ENCODE measurements at places on chromosomes 11 and 22.

DNA sequence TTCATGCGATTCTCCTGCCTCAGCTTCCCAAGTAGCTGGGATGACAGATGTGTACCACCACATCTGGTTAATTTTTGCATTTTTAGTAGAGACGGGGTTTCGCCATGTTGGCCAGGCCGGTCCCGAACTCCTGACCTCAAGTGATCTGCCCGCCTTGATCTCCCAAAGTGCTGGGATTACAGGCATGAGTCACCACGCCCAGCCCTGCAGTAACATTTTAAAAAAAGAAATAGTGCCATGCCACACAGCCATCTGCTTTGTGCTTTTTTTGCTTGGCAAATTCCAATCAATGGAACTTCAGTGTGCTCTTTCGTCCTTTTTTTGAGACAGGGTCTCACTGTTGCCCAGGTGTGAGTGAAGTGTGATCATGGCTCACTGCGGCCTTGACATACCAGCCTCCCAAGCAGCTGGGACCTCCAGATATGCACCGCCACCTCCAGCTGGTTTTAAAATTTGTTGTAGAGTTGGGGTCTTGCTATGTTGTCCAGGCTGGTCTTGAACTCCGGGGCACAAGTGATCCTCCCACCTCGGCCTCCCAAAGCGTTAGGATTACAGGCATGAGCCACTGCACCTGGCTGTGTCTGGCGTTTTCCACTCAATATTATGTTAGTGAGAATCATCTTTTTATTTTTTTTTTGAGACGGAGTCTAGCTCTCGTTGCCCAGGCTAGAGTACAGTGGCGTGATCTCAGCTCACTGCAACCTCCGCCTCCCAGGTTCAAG, 1.8 kb upstream of the CHADL start:
- DNase-seq, result no peak

DNA sequence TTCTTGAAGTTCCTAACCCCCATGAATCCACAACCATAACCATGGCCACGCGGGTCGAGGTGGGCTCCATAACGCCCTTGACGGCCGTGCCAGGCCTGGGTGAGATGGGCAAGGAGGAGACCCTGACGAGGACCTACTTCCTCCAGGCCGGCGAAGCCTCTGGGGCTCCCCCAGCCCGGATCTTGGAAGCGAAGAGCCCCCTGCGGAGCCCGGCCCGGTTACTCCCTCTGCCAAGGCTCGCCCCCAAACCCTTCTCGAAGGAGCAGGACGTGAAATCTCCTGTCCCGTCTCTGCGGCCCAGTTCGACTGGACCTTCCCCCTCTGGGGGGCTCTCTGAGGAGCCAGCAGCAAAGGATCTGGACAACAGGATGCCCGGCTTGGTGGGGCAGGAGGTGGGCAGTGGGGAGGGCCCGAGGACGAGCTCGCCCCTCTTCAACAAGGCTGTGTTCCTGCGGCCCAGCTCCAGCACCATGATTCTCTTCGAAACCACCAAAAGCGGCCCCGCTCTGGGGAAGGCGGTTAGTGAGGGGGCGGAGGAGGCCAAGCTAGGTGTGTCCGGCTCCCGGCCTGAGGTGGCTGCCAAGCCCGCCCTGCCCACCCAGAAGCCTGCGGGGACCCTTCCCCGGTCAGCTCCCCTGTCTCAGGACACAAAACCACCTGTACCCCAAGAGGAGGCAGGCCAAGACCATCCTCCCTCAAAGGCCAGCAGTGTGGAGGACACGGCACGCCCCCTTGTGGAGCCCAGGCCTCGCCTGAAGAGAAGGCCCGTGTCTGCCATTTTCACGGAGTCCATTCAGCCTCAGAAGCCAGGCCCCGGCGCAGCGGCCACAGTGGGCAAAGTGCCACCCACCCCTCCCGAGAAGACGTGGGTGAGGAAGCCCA, 75.7 kb downstream of the KIAA1671 start:
- peak; percentile 41 for DNase-seq

GRCh38 chr11:117627259-117627658, 169.8 kb downstream of the DSCAML1 start:
- no peak for DNase-seq

DNA sequence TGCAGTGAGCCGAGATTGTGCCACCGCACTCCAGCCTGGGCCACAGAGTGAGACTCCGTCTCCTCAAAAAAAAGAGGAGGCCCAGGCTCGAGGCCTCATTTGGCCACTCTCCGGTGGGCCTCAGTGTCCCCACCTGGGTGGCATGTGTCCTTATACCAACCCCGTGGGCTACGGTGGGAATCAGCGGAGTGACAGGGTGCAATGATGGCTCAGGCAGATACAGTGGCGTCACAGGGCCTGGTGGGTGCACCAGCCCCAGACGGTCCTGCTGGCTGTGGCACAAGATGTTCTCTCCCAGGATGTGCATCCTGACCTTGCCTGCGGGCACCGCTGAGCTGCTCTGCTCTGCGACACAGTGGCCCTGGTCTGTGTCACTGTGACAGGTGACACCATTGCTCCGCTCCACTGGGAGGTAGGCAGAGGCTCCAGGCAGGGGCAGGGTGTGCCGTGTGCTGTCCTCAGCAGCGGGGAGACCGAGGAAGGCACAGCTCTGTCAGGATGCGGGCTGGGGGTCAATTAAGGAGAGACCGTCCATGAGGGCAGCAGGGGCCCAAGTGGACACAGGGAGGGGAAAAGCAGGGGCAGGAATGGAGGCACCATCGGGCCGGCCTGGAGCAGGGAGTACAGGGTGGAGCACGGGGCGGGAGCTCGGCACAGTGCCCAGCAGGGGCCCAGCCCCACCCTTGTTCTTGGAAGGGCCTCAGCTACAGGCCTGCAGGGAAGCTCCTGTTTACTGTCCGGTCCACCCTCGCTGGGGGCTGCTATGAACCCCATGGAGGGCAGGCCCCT, 21.7 kb upstream of the TH start:
- DNase-seq, result no peak

GRCh38 chr11:114061048-114061680, 1.7 kb downstream of the ZBTB16 start:
- DNase-seq, result no peak

DNA sequence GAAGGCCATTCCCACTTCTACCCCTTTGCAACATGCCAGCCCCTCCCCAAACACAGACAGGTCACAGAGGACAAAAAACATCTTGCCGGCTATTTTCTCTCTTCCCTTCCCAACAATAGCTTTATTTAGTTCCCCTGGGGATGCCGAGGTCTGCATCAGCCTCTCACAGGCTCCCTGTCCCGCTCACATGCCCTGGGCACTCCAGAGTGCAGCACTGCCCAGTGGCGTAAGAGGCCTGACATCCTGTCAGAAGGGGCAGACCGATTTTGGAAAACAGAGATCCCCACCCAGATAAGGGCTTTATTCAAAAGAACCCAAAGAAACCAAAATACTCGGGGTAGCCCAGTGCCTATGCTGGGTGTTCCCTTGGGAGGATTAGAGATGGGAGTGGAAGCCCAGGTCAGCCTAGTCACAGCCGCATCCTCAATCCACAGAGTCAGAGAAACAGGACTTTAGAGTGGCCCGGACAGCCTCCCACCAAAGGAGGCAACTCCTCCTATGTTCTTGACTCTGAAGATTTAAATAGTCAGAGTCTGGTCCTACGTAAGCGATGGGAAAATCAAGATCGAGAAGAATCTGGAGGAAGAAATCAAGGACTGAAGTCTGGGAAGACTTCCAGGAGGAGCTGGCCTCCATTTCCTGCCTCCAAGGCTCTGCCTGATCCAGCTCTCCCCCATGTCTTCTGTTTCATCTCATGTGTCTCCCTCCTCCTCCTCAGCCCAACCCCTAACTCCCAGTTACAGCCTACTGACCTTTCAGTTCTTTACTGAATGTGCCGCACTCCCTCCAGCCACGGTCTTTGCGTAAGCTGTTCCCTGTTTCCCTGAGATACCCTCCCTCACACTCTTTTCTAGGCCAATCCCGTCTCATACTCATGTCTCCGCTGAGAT, 129.3 kb downstream of the FBXO7 start:
- DNase-seq, result no peak

DNA sequence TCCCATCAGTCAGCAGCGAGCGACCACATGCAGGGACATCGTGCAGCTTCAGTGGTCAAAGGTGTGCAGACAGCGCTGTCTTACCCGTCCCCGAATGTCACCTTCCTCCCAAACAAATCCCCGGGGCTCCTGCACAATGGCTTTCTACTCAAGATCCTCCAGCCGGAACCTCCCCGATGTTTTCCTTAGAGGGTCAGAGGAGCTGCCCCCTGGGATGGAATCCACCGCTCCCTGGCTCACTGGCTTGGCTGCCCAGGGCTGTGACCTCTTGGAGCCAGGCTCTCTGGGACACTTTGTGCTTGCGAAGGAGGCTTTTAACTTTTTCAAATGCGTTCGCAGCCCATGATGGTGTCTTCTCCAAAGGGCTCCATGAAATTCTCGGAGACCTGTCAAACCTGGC, 17.3 kb upstream of the FGF19 start:
- DNase-seq, result no peak

DNA sequence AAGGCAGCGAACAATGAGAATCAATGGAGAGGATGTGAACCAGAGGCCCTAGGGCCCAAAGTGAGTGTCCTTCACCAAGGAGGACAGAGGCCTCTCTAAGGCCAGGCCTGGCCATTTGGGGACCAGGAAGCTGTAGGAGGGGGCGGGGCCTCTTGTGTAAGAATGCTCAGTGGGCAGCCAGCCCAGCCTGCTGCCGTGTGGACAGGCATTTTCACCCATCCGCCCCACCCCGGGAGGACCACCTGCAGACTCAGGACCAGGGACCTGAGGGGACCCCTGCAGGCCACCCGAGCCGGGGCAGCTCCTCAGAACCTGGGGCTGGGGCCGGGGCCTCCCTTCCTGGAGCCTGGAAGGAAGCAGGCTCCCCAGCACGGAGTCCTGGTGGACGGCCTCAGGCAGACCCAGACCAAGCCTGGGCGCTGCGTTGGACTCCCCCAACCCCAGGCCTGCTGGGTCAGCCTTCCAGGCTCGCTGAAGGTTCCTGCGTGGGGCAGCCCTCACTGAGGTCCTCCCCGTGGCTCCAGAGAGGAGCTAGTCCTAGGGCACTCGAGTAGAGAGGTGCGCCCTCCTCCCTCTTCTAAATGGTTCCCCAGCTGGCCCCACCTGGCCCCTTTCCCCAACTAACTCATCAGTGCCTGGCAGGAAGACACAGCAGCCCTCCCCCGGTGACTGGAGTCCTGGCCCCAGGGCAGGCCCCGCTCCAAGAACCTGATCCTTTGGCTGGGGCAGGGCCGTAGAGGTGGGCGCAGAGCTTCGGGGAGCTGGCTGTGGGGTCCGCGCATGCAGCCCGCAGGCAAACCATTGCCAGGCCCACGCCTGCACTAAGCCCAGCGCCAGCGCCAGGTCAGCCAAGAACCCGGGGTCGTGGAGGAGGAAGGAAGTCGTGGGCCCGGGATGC, 1.5 kb upstream of the TRABD start:
- DNase-seq, result no peak

- DNase-seq, result peak; percentile 82
Observed at GRCh38 chr22:28009272-28009827, 90.3 kb upstream of the PITPNB start.

GRCh38 chr11:65338676-65339075, 5.0 kb downstream of the DPF2 start:
- DNase-seq, result no peak

- DNase-seq, result peak; percentile 78
Observed at GRCh38 chr22:23763579-23763945, 772 bp downstream of the C22orf15 start.

GRCh38 chr11:97844016-97844415, 1176.7 kb upstream of the CNTN5 start:
- DNase-seq, result no peak

DNA sequence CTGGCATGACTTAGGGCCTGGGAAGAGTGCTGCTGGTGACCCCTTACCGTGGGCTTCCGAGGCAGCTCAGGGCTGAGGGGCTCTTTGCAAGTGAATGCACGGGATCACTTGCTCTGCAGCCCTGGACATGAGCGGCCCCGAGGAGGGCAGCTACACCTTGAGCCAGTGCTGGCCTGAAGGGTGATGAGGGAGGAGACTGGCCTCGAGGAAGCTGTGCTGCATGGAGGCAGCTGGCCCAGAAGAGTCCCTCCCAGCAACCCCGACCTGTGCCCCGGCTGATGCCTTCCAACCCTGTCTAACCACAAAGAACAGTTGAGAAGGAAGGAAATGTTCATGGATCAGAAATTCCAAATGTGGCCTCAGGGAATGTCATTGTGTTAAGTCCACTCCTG, 45.2 kb downstream of the TBX1 start:
- no peak for DNase-seq

GRCh38 chr22:42760806-42761565, 40.3 kb upstream of the A4GALT start:
- DNase-seq, result no peak

- no peak for DNase-seq
Observed at GRCh38 chr11:119605137-119605665, 123.8 kb downstream of the NECTIN1 start.

GRCh38 chr11:65487467-65488272, 11.2 kb upstream of the MALAT1 start:
- no peak for DNase-seq

- DNase-seq, result no peak
Observed at GRCh38 chr11:125279676-125280418, 115.3 kb downstream of the PKNOX2 start.

GRCh38 chr22:21766691-21767462, 31.3 kb upstream of the YPEL1 start:
- peak; percentile 75 for DNase-seq

DNA sequence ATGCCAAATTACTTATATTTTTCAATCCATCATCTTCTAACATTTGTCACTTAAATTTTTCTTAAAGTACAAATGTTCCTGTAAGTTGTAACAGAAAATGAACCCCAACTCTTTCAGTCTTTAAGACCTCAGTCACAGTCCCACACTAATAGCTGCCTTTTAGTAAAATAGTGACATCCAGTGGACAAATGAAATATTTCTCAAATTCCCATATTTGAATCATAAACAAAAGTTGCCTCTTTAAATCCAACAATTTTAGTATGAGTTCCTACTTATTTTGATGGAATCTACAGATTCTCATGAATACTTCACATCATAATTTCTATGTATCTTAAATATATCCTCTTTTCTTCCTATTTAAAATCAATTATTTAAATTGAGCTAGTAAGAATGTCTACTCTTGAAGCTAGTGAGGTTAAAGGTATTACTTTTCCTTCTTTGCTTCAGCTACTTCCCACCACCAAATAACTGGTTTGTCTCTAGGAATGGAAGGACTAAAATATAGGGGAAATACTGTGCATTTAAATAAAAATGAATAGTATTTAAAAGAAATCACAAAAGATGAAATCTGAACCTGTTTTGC, 9.2 kb downstream of the LIN7C start:
- DNase-seq, result no peak

DNA sequence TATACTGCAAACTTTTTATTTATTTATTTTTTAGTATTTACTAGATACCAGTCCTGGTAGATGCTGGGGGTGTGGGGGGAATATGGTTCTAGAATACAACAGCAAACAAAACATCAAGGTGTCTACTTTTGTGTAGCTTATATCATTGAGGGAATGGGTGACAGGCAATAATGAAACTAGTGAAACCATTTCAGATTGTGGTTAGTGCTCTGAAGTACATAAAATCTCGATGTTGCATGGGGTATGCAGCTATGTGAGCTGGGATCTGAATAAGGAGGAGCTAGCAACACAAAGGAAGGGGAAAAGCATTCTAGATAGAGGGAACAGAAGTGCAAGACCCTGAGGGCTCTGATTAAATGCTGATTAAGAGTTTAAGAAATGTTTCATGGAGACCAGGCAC, 103.5 kb downstream of the WT1 start:
- no peak for DNase-seq

Data from activated T-cell treated with anti-CD3 and anti-CD28 coated beads, Interleukin-2, amount 50 U/mL, for 48 hours (primary cell).